ENCODE measurements at places on chromosomes 16 and 17.

GRCh38 chr17:28390141-28390540 lies 15.9 kb downstream of the SLC46A1 start:
- no peak for DNase-seq

- peak; percentile 10 for DNase-seq
These were observed 2.2 kb downstream of the GSPT1 start for GRCh38 chr16:11913425-11914079.

DNA sequence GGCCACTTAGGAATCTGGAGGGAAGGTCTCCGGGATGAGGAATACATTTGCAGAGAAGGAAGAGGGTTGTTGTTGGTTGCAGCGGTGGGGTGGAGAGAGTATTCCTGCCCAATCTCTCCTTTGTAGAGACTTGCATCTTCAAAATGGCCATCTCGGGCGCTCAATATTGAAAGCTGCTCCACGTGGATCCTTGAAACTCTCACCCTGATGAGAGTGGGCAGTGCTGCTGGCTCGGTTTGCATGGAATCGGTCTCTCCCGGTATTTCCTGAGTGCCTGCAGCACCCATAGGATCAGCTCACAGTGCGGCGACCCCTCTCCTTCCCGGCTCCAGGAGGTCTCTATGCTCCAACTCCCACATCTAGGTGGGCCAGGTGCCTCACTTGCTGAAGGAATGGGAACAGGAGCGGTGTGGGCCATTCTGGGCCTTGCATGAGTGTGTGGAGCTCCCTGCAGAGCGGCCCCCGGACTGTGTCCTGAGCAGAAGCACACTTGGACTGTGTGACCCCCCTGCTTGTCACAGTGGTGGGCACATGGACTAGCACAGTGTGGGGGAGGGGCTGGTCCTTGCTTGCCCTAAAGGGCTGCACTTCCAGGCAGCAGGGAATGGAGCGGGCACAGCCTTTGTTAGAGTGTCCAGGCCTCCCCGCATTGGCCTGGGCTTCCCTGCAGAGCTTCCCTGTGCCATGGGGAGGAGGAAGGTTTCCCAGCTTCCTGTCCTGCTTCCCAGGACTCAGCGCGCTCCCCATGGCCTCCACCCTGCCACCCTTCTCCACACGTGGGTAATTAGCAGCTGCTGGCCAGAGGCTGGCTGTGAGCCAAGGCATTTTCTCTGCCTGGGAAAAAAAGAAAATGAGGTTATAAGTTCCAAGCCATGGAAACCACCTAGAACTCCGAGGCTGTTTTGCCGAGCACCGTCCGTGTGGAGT lies 139.3 kb downstream of the IRF8 start:
- no peak for DNase-seq

- no peak for DNase-seq
These were observed 607 bp upstream of the NCOR1 start for GRCh38 chr17:16215965-16216316.

DNA sequence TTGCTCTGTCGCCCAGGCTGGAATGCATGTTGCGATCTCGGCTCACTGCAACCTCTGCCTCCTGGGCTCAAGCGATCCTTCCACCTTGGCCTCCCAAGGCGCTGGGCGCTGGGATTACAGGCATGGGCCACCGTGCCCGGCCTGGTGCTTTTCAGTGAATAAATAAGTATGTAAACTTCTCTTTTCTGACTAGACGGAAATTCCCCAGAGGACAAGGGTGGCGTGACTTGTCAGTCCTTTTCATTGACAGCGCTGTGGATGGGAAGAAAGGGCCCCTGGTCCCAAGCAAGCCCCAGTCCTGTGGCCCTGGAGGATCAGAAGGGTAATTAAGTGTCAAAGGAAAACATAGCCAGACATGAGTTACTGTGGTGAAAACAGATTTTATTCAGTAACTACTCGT lies 9.6 kb upstream of the SPN start:
- peak; percentile 14 for DNase-seq

DNA sequence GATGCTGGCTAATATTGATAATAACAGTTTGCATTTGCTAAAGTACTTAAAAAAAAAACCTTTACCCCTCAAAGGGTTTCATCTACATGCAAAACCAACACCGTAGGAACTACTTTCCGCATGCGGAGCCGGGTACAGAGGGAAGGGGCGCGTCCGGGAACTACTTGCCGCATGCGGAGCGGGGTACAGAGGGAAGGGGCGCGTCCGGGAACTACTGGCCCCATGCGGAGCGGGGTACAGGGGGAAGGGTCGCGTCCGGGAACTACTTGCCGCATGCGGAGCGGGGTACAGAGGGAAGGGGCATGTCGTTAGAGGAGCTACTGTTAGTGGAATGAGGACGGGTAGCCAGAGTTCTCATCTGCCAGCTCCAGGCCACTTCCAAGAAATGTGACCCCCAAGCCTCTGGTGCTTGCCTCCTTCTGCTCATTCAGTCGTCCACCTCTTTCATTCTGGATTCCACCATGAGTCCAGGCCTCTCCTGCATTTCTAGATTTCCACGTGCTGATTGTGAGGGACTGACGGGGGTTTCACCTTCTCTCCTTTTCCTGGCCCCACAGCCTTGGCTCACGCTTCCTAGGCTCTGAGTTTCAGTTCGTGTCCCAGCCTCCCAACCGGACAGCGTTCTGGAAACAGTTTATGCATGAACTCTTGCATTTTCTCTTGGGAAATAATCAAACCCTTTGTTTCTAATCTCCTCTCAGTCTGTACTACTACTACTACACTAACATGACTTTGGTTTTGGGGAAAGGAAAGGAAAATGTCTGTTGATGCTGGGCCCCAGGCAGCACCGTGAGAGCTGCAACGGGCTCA lies 26.9 kb downstream of the MINK1 start:
- DNase-seq, result peak; percentile 19

DNA sequence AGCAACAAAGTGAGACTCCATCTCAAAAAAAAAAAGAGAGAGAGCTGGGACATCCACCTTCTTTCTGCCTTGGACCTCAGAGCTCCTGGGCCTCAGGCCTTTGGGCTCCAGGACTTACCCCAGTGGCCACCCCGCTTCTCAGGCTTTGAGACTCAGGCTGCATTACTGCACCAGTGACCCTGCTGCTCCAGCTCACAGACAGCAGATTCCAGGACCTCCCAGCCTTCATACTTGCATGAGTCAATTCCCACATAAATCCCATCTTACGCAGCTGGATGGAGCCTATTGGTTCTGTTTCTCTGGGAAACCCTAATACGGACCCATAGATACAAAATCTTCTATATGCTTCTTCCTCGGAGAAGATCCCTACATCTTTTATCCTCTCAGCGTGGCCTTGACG lies 2.1 kb upstream of the CEP295NL start:
- no peak for DNase-seq

DNA sequence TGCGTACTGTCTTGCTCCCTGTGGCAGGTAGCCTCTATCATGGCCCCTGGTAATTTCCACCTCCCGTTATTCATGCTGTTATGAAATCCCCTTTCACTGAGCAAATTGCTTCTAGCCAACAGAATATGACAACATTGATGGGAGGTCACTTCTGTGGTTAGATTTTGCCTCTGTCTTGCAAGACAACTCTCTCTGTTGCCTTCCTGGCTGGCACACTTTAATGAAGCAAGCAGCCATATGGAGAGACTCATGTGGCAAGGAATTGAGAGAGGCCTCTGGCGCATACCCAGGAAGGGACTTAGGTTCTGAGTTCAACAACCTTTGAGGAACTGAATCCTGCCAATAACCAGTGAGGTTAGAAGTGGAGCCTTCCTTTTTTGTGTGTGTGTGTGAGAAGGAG lies 51.8 kb upstream of the GPRC5B start:
- DNase-seq, result no peak

DNA sequence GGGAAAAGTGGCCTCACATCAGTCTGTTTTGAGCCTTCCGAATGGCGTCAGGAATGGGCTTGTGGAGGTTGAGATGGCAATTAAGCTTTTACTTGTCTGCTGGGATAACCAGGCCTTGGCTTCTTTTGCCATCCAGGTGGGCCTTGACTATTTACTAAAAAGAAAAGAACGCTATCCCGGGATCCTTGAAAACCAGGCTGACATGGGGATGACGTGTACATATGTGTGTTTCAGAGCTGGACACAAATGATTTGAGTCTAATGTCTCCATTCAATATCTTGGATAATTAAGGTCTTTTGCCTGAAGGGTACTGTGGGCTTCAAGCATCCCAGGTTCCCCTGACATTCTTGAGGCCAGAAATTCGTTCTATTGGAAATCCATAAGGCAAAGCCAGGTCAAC lies 32.6 kb upstream of the HOXB13 start:
- no peak for DNase-seq

DNA sequence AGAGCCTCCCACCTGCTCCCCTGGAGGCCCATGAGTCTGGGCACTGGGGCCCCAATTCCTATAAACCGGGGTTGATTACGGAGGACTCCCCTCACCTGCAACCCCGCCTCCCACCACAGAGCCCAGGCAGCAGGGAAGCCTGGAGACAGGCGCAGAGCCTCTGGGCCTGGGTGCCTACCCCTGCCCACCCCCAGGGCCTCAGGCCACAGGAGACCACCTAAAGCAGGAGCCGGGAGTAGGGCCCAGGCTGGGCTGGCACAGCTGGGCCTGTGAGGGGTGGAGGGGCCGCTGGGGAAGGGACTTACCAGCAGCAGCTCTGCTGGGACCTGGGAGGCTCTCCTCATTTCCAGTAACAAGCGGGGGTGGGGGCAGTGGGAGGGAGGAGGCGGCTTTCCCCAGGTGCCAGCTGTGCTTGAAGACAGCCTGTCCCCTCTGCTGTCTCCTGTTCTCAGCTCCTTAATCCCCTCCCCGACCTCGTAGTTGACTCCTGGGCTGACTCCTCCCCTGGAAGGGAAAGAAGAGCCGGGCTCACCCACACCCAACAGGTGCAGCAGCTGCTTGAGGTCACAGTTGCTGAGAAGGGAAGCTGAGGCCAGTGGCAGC lies 46.8 kb downstream of the TMEM235 start:
- no peak for DNase-seq

GRCh38 chr17:65667656-65668055 lies 106.2 kb upstream of the AXIN2 start:
- DNase-seq, result no peak

GRCh38 chr17:49555495-49556222 lies 20.0 kb upstream of the NXPH3 start:
- DNase-seq, result no peak

DNA sequence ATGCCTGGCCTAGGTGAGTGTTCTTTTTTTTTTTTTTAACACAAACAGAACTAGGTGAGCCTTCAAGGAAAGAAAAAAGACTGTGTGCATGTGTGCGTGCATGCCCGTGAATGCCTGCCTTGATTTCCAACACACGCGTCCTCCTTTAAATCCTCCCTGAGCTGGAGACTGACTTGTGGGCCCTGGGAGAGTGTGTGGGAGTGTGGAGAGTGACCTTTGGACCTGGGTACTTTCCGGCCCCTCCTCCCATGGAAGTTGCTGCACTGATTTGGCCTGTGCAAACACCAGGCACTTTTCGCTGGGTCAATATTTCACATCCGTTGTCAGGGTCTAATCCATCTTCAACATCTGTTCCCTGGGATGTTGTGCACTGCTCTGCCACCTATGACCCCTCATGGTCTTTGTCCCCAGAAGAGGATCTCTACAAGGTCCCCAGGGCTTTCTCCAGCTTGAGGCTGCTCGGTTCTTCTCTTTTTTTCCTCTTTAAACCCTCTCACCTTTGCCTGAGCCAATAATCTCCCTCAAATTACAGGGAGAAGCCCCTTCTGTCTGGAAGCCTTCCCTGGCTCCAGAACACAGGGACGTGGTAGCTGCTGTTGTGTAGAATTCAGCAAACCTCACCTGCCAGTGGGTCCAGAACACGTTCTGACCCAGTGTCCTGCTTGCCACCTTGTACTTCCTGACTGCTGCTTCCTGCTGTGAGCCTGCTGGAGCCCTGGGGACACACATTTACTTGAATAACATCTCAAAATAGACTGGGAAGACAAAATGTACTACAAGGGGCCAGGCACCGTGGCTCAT lies 20.8 kb upstream of the ATP5MC1 start:
- peak; percentile 26 for DNase-seq

DNA sequence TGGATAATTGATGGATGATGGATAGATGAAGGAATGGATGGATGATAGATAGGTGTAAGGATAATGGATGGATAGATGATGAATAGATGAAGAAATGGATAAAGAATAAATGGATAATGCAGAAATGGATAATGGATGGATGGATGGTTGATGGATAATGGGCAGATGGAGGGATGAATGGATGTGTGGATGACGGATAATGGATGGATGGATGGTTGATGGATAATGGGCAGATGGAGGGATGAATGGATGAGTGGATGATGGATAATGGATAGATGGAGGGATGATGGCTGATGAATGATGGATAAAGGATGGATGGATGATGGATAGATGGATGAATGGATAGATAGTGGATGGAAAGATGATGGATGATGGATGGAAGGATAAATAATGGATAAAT lies 239.2 kb downstream of the KATNIP start:
- no peak for DNase-seq

DNA sequence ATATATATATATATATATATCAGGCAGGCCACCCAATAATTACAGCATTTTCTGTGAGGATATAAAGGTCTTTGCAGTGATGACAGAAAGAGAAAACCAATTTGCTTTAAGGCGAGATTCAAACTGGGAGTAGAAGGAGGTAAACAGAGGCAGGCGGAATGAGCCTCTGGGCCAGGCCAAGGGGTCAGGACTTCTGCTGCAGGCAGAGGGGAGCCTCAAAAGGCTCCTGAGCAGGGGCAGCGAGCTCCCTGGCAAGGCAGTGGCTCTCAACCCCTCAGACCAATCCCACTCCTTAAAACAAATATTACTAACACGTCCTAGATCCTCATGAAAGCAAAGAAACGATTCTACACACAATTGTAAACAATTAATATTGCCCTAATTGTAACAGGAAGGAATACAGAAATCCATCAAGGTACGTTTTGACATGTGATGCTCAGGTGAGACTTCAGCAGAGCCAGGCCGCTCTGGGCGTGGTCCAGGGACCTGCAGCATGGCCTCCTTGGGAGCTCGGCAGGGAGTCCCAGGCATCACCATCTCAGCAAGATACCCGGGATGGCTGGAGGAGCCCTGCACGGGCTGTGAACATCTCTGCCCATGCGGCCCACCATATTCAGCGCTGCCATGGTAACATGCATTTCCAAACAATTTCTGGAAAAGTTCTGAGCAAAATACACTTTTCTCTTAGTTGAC lies 18.4 kb downstream of the FBXO31 start:
- DNase-seq, result no peak

- DNase-seq, result no peak
These were observed 112.5 kb downstream of the MSI2 start for GRCh38 chr17:57368637-57369336.

DNA sequence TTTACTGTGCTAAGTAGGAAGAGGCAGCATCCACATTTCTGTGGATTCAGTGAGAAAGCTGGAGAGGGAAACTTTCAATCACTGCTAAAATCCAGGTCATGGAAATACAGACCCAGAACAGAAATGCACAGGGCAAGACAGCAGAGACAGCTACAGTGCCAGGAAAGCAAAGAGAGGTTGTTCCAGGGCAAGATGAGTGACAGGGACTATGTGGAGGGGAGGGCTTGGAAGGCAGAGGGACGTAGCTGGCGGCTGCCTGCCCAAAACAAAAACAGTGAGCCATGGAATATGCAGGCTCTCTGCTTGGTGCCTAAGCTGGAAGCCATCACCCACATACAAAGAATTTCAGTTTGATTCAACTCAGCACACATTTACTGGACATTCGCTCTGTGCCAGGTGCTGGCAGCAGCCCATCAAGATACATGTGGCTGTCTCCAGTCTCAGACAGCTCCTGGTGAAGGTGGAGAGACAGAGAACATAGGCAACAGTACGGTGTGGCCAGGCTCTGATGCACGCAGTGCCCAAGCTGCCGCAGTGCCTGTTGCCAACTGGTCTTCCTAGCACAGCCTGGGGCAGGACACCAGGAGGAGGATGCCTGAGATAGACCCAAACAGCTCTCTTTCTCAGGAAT lies 88.7 kb downstream of the AIPL1 start:
- no peak for DNase-seq

Data from muscle of back (tissue), 13 donors.